ENCODE measurements at places on chromosomes 3 and 15. TPM values are rescaled to one million over a fixed set of nuclear protein-coding genes. Genes with fewer than 3 reads are reported as not detected.

Gene FBXO45
- 15.0 TPM for total RNA-seq

Gene ALPK3
- total RNA-seq = 32.1 TPM

Gene CCDC9B
- total RNA-seq = 0.23 TPM

Gene CELF6
- 0.62 TPM for total RNA-seq

Gene AKAP13
- total RNA-seq = 152 TPM

Gene GHSR
- not detected for total RNA-seq

Gene ZNF662
- total RNA-seq = not detected

Gene PLA2G4D
- total RNA-seq = not detected

Gene SLC15A2
- 2.1 TPM for total RNA-seq

Gene KBTBD13
- total RNA-seq = not detected

Gene TMC3
- total RNA-seq = not detected

Gene FGD5
- 22.5 TPM for total RNA-seq

Gene GMPPB
- 35.5 TPM for total RNA-seq

Gene HAPLN3
- 15.0 TPM for total RNA-seq

Gene DALRD3
- total RNA-seq = 40.8 TPM

Gene ACTC1
- total RNA-seq = 77.6 TPM

Gene ZNF501
- 5.3 TPM for total RNA-seq

Gene FGF12
- total RNA-seq = 28.6 TPM

Gene CD96
- total RNA-seq = 0.18 TPM

Gene CHDH
- 8.0 TPM for total RNA-seq

Measured in endodermal cell (in vitro differentiated cells).